ENCODE measurements at places on chromosomes 16 and 17.

GRCh38 chr16:51801635-51802034 is 650.6 kb upstream of the SALL1 start:
- DNase-seq: no peak

GRCh38 chr17:71869293-71869692 is 251.5 kb upstream of the SOX9 start:
- no peak for DNase-seq

DNA sequence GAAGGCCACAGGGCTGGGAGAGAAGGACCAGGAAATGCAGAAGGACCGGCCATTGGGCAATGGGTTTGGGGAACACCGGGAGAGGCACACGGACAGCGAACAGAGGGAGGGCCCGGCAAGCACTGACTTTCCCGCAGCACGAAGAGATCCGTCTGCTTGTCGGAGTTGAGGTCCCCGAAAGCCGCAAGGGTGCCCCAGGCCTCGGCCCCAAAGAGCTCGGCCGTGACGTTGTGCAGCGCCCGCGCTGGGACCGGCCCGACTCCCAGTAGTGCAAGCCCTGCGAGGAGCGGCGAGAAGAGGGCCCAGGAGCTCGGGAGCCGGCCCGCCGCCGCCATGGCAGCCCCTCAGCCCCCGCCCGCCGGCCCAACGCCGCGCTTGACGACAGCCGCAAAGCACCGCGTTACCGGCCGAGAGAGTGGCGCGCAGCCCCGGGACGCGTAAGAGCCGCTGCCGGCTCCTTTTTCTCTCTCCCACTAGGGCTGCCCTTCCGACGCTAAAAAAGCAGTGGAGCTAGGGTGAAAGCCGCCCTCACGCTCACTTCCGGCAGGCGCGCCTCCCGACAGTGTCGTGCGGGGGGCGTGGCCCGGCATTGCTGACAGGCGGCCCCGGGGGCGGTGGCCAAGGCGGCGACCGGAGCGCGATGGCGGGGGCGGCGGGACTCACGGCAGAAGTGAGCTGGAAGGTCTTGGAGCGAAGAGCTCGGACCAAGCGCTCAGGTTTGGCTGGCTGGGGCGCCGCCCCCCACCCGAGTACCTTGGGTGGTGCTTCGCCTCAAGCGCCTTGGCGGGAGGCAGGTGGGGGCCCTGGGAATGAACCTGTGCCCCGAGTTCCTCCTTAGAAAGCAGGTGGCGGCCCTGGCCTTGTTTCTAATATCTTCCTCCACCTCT is at the start of the genes ITFG1 and PHKB:
TSS of gene ITFG1 (minus strand) at position 353 of the 887 bp plus-strand sequence. CDS start at position 335, 18 bp downstream.
TSS of gene PHKB (plus strand) at position 621 of the 887 bp plus-strand sequence. CDS start at position 641, 20 bp downstream.
- DNase-seq: peak; percentile 95

DNA sequence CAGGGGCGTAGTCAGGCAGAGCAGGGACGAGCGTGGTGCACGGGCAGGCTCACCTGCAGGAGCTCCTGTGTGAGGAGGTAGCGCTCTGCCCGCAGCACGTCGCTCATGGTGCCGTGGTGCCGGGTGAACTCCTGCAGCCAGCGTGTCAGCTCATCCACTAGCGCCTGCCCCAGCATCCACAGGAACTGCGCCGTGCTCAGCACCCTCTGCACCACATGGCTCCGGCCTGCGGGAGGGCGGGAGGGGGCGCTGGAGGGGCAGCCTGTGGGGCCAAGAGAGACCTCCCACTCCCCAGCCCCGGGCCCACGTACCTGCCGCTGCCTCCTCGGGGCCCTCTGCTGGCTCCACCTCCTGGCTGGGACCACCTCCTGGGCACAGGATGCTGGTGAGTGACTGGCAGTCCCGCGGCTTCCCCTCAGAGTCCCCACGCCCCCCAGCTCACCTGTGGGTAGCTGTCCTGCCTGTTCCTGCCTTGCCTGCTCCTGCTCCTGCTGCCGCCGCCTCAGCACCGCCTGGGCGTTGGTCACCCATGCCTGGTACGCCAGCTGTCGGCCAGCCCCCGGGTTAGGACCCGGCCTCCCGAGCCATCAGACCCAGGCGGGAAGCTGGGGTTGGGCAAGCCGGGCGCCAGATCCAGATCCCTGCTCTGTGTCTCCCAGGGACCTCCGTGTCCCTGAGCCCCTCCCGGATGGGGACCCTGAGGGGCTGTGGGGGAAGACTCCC is 16.6 kb downstream of the CTU2 start:
- DNase-seq: no peak

DNA sequence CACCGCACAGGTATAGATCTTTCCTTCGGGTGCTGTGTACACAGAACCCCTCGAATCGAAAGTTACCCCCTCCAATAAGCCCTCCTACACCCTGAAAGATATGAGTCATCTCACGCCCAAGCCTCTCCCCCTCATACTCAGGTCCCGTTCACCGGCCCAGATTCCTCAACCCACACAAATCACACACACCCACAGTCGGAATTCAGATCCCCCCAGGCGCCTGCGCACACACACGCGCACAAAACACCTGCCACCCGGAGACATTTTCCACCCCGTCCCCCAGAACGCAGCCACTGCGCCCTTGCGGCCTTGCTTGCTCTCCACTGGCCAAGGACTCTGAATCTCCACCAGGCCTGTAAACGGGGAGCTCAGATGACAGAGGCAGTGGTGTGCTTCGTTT is 4.9 kb downstream of the JPH3 start:
- no peak for DNase-seq

DNA sequence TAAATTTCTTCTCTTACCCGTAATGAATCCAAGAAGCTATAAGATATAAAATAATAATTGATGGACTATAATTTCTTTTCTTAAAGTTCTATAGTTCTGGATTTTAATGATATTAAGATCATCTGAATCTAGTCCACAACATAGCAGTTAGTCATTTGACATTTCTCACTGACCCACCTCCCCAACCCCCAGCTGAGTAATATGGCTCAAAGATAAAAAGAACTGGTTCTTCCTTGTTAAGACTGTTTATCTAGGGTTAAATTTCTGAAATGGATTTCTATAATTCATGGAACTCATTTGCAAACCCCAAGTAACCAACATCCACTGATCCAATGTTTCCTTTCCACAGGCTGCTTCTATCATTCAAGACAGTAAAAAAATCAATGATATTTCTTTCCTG is 133.9 kb upstream of the SOX9 start:
- DNase-seq: no peak

DNA sequence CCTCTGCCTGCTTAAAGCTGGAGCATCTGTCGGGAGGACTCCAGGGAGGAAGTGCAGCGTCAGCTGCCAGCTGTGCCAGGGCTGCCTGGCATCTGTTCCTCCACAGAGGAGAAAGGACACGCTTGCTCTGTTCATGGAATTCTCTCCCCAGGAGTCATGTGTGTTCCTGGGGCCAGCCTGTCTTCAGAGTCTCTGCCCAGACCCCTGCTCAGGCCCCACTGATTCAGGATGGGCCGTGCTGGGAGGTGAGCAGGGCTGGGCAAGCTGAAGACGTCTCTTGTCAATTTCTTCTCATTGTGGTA is 24.2 kb downstream of the CRISPLD2 start:
- DNase-seq: no peak

DNA sequence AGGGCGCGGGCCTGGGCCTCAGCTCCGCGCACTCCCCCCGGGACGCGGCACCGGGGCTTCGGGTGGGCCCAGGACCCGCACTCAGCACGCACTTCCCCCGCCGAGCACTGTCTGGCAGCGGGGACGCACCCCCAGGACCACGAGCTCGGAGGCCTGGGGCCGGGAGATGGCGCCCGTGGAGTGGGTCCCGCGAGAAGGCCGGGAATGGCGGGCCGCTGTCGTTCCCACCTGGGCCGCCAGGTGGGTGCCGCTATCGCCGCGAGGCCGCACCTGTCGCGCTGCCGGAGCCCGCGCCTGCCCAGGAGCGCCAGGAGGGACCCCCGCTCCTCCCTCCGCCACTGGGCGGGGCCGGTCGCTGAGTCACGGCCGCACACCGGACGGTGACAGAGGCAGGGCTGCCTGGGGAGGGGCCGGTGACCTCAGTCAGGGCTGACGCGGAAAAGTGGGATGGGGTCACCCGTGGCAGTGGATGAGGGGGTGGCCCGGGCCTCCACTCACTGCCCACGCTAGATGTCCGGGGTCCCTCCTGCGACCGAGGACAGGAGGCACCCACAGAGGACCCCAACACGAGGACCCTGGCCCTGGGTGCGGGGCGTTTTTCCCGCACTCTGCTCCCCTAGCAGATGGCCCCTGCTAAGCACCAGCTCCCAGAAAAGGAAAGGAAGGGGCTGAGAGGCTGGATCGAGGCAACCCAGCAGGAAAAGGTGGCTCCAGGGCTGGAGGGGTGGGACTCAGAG is 6.9 kb upstream of the ACTG1 start:
- peak; percentile 47 for DNase-seq
